Stimulated activated CD4-positive, alpha-beta T cell treated with anti-CD3 and anti-CD28 coated beads, Interleukin-4, amount 100 ng/mL, for 4 hours (primary cell): ENCODE measurements at places on chromosomes 4 and X.

GRCh38 chrX:86237482-86237881, 89.2 kb downstream of the DACH2 start:
- DNase-seq = no peak

GRCh38 chrX:105191878-105192277, 28.6 kb downstream of the TEX13A start:
- no peak for DNase-seq

DNA sequence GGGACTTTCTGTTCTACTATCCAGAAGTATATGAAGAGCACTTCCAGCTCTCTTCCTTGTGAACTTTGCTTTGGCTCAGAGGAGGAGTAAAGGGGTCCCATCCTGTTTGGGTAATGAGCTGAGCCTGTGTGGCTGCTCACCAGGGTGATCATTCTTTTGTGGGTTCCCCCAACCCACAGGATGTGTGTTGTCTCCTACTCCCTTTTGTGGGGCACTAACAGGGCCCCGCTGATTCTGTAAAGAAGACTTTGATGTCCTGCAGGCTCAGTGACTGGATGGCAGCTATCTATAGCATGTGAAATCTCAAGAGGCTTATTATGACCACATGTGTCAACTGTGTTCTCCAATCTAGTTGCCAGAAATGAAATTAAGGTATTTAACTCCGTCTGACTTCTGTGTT, 40.8 kb downstream of the ZNF518B start:
- DNase-seq = no peak

DNA sequence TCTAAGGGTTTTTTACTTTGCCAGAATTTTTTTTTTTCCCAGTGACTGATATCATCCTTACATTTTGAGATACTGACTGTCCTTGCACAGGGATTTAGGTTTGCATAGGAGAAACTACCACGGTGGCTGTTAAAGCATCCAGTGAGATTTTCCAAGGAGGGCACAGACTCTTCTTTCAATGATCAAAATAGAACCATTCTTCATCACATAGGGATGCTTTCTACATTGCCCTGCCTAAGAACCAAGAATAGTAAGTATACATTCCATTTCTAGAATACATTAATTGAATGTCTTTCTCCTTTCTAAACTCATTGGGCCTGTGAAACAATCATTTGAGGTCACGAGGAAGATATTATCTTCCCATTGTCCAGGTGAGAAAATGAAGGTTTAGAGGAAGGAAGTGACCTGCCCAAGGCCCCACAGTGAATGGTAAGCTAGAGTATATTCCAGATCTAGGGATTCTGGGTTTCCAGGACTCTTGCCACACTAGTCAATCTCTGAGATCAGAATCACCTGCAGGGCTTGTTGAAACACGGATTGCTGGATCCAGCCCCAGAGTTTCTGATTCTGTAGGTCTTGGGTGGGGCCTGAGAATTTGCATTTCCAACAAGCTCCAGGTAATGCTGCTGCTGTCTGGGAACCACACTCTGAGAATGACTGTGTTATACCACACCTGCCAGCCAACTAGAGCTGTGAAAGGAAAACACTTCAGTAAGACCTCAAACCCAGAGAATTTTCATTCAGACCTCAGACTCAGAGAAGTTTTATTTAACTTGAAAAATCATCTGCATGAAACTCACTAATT, 17.7 kb upstream of the TMEM154 start:
- no peak for DNase-seq

DNA sequence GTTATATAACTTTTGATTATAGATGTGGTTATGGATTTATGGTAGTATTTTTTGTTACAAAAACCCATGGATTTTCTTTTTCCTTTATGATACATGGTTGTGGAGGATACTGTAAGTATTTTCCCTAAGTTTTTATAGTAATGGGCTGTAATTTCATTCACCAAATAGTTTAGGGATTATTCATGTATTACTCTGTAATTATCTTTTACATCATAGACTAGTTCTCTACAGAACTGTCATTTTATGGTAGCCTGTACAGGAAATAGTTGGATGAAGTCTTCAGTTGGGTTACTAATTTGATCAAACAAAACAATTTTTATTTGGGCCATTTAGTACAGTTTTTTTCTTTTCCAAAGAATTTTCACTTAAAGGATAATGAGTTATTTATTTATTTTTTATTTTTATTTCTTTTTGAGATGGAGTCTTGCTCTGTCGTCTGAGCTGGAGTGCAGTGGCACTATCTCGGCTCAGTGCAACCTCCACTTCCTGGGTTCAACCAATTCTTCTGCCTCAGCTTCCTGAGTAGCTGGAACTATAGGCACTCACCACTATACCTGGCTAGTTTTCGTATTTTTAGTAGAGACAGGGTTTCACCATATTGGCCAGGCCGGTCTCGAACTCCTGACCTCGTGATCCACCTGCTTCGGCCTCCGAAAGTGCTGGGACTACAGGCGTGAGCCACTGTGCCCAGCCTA, 42.1 kb downstream of the RBPJ start:
- no peak for DNase-seq

DNA sequence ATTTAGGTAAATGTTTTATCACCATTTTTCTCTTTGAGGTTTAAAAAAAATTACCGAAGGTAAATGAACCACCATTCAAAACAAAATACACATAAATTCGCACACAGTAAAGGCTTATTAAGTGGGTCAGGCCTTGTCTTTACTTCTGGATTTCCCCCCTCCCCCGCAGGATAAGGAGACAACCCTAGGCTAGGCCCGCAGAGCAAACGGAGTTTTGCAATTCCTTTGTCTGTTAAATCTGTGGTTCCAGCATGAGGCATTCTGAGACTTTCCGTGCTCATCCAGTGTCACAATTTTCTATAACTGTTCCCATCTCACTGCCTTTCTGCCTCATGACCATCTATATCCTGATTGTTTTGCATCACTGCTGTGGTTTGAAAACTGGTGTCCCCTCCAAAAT, 307.4 kb downstream of the DCHS2 start:
- no peak for DNase-seq

- DNase-seq = no peak
These were observed 1934.9 kb downstream of the ARAP2 start for GRCh38 chr4:34309383-34309906.

- no peak for DNase-seq
These were observed 1.1 kb upstream of the CCNQ start for GRCh38 chrX:153600032-153600373.

GRCh38 chr4:131091896-131092295, 1995.9 kb downstream of the C4orf33 start:
- no peak for DNase-seq
